ENCODE measurements at places on chromosomes 11 and 22.

DNA sequence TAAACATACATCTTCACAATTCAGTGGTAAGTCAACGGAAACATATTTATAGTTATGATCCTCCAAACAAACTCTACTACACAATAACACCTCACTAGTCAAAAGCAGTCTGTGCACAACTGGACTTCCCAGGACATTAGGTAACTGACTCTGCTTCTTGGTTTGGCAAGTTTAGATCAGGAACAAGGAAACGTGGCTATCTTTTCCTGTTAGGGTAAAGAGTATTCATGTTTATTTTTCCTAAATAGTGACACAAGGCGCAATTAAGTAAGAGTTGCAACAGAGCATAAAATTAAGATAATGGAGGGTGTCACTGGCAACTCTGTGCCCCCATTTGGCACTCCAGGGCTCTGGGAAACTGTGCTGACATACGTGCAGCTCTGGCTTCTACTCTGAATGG is 70.2 kb upstream of the TP53AIP1 start:
- no peak for DNase-seq

GRCh38 chr11:65576232-65576866 is 496 bp downstream of the EHBP1L1 start:
- DNase-seq = no peak

- DNase-seq = no peak
These were observed 2.8 kb upstream of the BARX2 start for GRCh38 chr11:129372609-129373488.

- no peak for DNase-seq
These were observed 1.3 kb upstream of the PATZ1 start for GRCh38 chr22:31347251-31348008.

- DNase-seq = no peak
These were observed 87.3 kb downstream of the PACS1 start for GRCh38 chr11:66157182-66157864.

Measured in SIG-M5 (cell line).